ENCODE measurements at places on chromosomes 3 and 15.
A peak's percentile ranks its signal among the peaks of the same experiment; 100 is the strongest.

DNA sequence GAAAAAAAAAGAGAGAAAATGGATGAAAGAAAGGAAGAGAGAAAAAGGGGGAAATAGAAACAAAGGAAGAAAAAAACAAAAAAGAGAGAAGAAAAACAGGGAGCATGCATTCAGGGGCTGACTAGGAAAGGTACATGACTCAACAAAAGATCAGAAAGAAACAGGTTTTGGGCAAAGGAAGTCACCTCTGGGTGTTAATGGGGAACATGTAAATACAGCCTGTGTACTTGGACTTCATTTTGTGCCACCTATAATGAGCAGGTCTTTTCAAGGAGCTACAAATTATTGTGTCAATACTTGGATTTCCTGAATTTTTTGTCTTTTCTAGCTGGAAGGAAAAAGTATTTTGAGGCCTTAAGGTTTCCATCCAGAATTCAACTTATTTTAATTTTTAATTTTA lies 53.4 kb upstream of the CCDC50 start:
- no peak for DNase-seq

- DNase-seq: no peak
These were observed 979 bp downstream of the CCDC71 start for GRCh38 chr3:49164983-49165720.

GRCh38 chr3:149009732-149010131 lies 18.4 kb downstream of the GYG1 start:
- peak; percentile 65 for DNase-seq

GRCh38 chr3:27290760-27291159 lies 78.4 kb downstream of the NEK10 start:
- no peak for DNase-seq

DNA sequence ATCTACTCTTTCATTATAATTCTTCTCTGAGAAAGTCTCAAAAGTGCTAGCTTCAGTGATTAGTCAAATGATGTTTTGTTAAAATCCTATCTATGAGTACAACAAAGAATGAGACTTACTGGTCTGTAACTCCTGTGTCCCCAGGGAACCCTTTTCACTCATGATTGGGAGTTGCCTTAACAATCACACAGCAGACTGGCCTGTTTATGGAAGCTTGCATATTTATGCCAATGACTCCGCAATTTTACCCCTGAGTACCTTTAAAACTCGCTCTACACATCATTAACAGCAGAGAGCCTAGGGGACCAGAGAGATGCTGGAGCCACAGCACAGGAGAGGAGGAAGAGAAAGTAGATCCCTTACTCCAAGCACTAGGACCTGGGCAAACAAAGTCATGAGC lies 628.1 kb downstream of the IGSF11 start:
- DNase-seq: peak; percentile 13

GRCh38 chr3:40939741-40940130 lies 259.6 kb upstream of the CTNNB1 start:
- DNase-seq: no peak

DNA sequence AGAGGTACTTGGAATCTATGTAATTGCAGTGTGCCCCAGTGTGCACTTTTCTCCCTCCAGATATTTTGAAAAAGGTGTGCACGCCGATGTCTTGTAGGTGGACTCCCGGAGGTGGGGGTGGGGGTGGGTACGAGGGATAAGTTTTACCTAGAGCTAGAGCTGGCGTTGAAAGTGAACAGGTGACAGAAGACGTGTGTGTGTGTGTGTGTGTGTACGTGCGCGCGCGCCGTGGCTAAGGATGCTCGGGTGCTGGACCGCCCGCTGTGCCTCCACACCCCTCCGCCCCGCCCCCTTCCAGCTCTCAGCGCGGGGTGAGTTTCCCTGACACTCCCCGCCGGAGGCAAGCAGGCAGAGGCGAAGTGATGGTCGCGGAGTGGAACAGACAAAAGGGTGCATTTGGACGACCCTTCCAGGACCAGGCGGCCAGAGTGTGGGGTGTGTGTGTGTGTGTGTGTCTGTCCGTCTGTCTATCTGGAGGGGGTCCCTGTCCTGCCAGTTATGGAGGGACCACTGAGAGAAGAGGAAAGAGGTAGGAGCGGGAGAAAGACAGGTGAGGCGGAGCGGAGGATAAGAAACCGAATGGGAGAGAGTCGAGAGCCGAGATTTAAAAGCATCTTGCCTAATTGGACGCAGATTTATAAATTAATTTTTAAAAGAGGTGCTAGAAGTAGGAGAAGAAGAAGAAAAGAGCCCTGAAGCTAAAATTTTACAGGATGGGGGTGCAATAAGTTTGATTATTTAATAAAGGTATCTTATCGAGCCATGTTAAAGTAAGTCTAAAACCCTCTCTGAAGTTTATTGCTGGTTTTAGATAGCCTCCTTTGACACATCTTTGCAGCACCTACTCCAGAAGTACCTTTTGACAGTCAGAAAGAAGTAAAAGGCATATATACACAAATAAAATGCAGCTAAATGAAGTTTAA lies 335.8 kb upstream of the THRB start:
- DNase-seq: no peak

- DNase-seq: no peak
These were observed 166.2 kb downstream of the WNT5A start for GRCh38 chr3:55320928-55321327.

DNA sequence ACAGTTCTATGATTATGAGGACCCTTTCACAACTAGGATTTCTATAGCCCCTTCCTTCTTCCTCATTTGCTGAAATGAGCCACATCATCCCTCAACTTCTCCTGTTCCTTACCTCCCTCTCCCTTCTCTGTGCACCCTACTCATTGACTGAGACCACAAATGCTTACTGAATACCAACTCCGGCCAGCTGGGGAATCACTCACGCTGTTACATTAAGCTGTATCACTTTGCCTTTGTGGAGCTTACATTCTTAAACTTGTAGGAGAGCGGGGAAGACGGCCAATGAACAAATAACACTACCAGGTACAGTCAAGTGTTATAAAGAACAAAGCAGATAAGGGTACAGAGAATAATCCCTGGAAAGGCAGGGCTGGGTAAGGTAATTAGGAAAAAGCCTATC lies 5.7 kb downstream of the SUCLG2 start:
- no peak for DNase-seq

DNA sequence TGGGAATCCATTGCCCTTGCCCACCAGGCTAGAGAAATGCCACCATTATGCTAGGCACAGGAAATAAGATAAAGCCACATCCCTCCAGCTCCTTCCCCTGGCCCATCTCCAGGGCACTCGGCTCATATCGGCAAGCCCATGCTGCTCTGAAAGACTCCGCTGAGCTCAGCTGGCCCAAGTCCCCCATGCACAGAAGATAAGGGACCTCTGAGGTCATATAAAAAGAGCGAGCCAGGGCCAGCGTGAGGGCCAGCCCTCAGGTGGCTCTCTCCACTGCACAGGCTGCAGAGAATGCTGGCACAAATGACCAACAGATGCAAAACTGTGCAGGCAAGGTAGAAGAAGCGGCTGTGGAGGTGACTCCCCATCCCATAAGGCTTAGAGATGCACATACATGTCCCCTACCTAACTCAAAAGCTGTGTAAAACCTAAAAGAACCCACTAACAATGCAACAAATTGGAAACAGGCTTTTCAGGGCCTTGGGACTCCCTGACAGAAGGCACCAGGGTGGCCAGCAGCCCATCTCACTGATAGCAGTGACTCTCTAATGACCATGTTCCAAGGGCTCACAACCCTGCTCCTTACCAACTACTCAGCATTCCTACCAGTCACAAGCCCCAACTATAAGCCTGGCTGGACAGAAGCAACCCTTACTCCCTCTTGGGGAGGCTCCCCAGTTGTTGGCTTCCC lies 3.0 kb downstream of the RAB6B start:
- DNase-seq: no peak

GRCh38 chr3:28743831-28744230 lies 395.2 kb upstream of the AZI2 start:
- peak; percentile 6 for DNase-seq

- no peak for DNase-seq
These were observed 46.4 kb upstream of the PHLDB2 start for GRCh38 chr3:111812701-111813100.

GRCh38 chr15:39668457-39668856 lies 87.6 kb downstream of the THBS1 start:
- DNase-seq: no peak

GRCh38 chr3:52442409-52443267 lies 2.3 kb downstream of the SEMA3G start:
- DNase-seq: no peak

DNA sequence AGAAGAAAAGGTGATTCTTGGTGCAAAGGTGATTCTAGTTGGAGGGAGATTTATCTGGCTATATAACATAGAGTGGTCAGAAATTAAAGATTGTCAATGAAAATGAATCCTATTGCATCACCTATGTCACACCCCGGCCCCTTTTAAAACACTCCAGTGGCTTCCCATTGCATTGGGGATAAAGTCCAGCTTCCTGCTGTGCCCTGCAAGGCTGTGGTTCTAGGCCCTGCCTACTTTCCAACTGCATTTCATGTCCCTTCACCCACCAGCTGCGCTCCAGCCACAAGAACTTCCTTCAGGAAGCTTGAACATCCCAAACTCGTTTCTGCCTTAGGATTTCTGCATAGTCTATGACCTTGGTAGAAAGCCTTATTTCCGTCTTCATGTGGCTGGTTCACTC lies 118.7 kb upstream of the UMPS start:
- no peak for DNase-seq

GRCh38 chr15:25536801-25537611 lies 98.2 kb upstream of the UBE3A start:
- no peak for DNase-seq

GRCh38 chr15:28953573-28954195 lies 67.9 kb downstream of the APBA2 start:
- DNase-seq: no peak

DNA sequence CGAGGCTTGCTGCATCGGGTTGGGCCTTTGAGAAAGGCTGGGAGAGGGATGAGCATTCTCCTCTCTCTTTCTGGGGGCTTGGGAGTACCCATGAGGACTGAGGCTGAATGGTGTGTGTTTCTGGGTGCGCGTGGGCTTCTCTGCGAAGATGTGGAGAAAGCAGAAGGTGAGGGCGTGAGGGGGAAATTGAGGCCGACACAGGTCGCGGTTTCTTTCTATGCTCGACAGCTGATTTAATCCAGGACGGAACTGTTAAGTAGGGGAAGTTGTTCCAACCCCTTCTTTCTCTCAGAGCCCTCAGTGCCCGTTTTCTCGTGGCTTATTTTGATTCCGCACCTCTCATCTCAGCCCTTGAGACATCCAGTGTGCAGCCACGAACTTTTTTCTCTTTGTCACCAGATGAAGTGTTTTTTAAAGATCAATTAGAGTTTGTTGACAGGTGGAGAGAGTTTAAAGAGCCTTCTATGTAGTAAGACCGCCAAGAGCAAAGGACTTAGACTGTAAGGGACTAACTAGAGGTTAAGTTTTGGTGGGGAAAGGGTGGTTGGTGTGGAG lies 711 bp downstream of the STARD9 start:
- DNase-seq: no peak

DNA sequence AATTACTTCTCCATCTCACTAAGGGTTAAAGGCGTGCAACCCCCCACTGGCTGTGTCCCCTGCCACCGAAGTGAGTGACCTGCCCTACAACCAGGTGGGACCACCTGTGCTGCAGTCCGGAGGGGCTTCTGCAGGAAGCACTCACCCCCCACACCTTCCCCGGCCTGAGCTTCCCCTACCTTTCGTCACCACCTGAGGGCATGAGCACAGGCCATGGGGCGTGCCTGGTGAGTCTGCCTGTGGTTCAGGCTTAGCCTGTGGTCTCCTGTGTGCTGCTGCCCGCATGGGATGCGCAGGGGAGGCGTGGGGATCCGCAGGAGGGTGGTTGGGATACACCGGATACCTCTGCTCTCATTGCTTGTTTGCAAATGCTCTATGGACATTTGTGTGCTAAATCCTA lies 46.0 kb downstream of the KLHL25 start:
- no peak for DNase-seq

DNA sequence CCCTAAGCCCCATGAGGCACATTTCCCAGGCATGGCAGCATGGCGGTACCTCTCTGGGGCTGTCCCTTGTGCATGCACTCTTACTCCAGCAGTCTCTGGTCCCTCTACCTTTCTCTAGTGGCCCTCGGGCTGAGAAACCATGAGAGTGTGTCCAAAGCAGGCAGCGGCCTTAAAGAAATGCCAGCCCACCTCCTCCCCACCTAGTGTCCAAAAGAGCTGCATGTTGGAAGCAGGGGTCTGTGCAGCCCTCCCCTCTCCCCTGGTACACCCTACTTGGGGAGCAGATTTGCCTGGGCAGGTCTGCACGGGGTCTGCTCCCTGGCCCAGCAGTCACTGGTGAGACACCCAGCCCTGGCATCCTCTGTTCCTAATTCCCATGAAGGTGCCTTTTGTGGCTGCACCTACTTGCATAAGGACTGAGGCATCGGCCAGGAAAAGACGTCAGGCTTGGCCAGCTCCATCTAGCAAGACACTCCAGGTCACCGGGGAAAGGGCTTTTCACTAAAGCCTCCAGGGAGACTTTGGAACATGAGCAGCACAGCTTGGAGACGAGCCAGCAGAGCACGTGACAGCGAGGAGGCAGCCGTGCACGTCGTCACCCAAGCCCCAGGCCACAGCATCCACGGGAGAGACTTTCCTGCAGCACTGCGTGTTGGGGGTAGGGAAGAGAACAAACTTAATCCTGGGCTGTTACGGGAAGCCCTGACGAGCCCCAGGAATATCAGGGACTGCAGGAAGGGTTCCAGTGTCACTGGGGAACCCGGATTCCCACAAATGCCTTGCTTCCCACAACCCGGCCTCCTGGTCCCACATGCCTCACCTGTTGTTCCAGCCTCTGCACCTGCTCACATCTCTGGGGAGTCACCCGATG lies 38.8 kb downstream of the TM2D3 start:
- DNase-seq: no peak

GRCh38 chr15:50686469-50687301 lies at the start of gene TRPM7:
Gene TRPM7, minus strand, starts transcription at chr15:50686797. Its CDS starts 264 bp downstream, at chr15:50686533.
- peak; percentile 94 for DNase-seq

- DNase-seq: no peak
These were observed 43.3 kb downstream of the CAPN3 start for GRCh38 chr15:42402455-42403205.

- no peak for DNase-seq
These were observed 15.1 kb downstream of the SLC6A20 start for GRCh38 chr3:45781271-45781670.

DNA sequence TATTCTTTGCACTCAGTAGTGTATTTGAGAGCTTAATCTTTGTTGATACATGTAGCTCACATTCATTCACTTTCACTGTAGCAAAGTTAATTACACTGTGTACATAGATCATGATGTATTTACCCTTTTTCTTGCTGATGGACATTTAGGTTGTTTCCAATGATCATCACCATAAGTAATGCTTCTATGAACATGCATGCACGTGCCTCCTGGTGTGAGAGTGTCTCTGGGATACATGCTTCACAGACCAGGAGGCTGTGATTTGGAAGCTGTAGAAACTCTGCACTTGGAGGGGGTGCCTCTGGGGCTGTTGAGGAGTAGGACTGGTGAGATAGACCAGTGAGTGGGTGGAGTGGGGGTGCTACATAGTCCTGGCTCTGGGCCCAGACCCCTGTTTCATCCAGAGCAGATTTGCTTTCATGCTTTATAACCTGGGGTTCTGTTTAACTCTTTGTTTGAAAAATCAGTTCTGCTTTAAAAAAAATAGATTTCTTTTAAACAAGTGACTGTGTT lies 18.2 kb upstream of the SMAD3 start:
- DNase-seq: no peak

- no peak for DNase-seq
These were observed 87.5 kb upstream of the LINGO1 start for GRCh38 chr15:77720173-77720572.

Measured in GM12865 (cell line).